ENCODE measurements at places on chromosomes 3 and 15.

DNA sequence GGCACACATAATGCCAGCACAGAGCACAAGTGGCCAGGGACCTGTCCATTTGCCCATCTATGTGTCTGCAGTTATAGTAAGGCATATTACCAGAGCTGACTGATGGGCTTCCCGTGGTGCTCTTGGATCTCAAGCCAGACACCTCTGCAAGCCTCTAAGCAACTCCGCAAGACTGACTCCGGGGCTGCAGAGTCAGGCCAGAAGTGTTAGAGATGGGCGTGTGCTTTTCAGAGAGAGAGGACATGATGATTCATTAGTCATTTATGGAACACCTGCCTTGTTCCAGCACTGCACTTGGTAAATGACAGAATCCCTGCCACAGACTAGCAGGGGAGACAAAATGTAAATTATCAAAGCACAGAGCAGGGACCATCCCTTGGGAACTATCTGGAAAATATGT lies 559.0 kb downstream of the PDCD6IP start:
- no peak for DNase-seq

DNA sequence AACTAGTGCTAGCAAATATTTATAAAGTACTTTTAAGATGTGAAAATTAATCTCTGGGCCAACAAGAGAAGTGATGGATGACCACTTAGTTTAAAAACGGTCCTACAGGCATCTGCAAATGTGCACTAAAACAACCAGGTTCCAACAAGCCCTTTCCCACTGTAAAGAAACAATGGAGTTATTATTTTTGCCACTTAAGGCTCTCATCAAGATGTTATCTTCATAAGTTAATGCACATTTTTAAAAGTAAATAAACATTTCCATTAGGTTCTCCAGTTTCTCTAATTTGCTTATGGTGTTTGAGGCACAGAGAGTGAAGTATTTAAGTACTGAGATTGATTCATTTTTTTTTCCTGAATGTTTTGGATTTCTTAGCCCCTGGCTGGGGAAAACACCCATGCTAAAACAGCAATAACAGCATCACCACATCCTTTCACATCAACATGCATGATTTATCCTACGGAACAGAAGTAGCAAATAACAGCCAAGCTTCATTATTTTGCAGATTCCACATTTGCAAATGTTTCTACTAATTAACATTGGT lies 20.8 kb downstream of the ABI3BP start:
- no peak for DNase-seq

DNA sequence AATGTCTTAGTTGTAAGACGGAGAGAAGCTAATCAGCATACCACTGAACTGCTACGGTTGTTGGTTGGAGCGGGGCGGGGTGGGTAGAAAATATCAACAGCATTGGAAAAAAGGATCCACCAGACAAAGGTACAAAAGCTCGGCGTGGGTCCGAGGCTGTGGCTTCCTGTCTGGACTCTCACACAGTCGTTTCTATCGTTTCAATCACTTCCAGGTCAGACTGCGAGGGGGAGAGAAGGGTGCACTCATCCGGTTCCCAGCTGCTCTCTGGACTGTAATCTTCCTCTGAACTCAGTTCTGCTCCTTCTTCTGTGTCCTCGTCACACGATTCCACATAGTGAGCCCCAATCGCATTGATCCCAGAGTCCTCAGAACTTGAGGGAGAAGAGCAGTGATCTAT lies 70.0 kb downstream of the C3orf70 start:
- no peak for DNase-seq

GRCh38 chr3:141308588-141309218 lies 59.6 kb upstream of the ZBTB38 start:
- DNase-seq = no peak

GRCh38 chr15:98485451-98485850 lies 162.9 kb upstream of the IGF1R start:
- no peak for DNase-seq

- DNase-seq = peak; percentile 60
These were observed 1.8 kb downstream of the HDGFL3 start for GRCh38 chr15:83205725-83206324.

GRCh38 chr15:93294066-93294465 lies 205.1 kb upstream of the RGMA start:
- no peak for DNase-seq

GRCh38 chr3:27617552-27617951 lies 104.6 kb downstream of the EOMES start:
- DNase-seq = no peak

DNA sequence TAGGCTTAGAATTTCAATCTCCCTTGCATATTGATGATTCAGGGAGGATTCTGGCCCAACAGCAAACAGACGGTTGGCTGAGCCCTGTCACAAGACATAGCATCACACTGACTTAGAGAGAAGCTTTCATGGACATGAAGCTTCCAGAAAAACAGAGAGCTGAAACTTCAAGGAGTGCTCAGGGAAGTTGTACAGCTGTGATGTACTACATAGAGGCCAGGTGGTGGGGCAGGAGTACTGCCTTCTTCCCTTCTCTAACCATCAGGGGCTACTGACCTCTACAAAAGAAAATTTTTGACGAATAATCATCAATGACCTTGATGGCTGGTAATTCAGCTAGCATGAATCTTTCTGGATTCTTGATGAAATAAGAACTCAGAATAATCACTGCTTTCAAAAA lies 378.5 kb downstream of the ERC2 start:
- no peak for DNase-seq
